ENCODE measurements at places on chromosomes 3 and 15.

DNA sequence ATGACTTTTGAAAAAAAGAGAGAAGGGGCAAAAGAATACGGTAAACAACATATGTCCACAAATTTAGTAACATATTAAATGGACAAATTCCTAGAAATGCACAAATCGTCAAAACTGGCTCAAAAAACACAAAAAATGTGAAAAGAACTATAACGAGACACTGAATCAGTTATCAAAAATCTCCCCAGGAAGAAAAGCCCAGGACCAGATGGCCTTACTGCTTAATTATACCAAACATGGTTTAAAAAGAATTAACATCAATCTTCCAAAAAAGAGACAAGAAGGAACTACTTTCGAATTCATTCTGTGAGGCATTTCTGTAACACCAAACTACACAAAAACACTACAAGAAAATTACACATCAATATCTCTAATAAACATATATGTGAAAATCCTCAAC lies 117.4 kb downstream of the STAG1 start:
- DNase-seq = no peak

DNA sequence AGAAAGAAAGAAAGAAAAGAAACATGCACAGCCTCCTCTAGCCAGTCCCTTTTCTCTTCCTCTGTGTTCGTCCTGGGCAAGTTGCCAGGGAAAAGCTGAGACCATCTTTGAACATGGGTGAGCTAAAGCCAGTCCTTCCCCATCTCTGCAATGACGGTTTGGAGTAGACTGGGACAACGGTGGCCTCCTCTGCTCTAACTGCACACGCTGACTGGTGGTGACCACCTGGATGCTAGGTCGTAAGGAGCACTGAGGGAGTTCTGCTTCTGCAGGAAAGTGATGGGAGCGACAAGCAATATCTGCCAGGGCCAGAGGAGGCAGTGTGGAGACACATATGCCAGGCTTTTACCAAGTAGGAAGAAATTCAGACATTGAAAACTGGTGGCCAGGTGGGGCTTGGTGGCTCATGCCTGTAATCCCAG lies 111.7 kb downstream of the NUP210 start:
- DNase-seq = no peak

- no peak for DNase-seq
Observed at GRCh38 chr15:95937128-95937528, 393.4 kb upstream of the NR2F2 start.

DNA sequence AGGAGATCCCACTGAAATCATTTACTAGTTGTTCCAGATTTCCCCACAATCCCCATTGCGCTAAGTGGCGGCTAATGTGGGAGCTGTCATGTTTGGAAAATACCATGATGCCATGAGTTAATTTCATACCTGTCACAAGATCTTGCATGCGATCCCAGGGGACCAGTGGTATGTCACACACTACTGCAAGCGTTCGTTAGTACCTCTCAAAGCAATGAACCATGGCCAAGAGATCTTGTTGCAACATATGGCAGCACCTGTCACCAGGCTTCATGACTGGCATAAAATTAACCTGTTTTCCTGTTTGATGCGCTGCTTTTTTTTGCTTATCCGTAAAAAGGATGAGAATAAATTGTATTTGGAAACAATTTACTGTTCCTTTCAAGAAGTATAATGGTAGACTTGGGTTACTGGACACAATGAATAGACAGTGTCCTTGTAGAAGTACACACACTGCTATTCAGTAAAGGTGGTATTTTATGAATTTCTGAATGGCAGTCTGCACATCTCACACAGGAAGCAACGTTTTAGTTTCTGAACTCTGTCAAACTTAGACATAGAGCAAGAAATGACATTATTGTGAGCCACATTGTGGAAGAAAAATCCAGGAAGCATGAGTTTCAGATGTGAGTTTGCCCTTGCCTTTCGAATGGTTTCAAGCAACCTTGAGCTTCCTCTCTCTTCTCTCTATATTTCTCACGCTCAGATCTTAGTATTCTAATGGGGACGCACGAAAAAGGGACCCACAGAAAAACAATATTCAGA lies 81.9 kb downstream of the CHL1 start:
- no peak for DNase-seq

DNA sequence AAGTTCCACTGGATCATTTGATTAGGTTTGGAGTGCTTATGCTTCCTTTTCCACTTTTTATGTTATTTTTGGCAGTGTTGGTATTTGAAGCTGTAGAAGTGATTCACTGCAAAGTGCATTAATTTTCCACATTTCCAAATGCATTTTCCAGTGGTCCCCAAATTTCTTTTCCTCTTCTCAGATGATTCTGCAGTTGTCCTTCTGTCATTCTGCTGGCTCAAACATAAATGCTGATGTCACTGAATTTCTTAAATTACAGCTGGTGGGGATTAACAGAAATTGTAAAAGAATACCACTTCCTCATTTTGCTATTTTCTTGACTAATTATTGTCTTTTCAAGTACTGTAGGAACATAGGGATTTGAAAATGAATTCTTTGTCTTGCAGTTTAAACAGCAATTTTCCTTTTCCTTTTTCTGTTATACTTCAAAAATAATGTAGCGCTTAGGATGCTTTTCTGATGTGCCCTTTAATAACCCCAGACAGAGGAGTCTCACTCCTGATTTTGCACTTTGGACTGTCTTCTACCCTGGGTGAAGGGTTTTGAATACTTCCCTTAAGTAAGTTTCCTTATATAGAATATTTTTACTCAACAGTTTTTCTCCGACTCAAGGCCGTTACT lies 25.0 kb downstream of the MITF start:
- DNase-seq = no peak

DNA sequence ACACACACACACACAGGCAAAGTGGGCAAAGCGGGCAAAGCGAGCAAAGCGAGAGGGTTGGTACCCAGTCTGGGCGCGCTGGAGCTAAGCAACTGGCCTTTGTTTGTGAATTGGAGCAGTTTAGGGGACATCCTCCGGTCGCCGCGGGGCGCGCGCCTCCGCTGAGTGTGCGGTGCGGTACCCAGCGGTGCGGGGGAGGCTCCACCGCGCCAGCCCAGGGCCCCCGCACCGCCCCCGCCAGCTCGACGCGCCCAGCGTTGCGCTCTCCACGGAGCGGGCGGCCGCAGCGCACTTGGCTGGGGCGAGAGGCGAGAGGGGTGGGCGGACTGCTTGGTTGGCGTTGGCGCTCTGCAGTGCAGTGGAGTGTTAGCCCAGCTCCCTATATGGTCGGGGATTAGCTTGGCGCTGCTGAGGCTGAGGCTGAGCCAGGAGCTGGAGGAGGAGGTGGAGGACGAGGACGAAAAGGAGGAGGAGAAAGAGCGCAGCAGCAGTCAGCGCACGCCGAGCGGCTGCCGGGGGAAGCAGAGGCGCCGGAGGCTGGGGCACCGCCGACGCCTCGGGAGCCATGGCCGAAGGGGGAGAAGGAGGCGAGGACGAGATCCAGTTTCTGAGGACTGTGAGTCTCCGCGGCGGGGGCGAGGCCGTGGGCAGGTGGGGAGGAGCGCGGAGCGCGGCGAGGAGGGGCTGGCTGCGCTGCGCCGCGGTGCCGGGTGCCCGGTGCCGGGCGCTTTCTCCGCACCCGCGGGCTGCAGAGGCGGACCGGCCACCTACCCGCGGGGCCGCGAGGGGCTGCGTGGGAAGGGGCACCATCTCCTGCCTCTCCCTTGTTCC lies at the start of gene RYR3:
RYR3 (plus strand) TSS at position 487 of the 831 bp plus-strand sequence; CDS start at position 566, 79 bp downstream.
- DNase-seq = no peak

DNA sequence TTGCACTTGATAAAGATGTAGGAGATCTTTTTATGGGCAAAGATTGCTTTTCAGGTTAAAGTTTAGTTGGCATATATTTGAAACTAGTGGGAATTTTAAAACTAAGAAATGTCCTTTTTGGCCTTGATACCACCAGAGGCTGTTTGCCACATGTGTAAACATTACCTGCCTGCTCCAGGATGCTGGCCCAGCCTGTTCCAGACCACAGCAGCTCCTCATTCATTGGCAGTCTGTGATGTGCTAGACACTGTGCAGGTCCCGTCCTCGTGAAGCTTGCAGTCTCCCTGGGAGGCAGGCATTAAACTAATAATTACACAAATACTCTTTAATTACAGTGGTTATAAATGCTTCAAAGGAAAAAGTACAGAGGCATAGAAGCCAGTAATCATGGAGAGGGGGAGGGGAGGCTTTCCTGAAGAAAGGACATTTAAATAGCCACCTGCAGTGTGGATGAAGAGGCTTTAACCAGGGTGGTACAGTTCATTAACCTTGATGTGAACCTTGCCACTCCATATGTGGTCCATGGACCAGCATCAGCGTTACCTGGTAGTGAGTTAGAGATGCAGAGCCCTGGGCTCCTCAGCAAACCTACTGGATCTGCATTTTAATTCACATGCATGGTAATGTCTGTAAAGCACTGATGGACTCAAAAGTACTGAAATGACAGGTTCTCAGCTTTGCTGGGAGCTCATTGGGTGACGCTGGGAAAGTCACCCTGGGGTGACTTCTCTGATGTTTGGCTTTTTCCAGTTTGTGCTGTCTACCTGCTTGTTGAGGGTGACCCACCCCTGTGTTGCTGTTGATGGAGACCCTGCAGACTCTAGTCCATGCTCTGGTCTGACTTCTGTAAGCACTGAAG lies 5.3 kb downstream of the ZNF710 start:
- no peak for DNase-seq

- no peak for DNase-seq
Observed at GRCh38 chr15:63156755-63157117, 541 bp downstream of the RPS27L start.

All from activated CD4-positive, alpha-beta T cell treated with anti-CD3 and anti-CD28 coated beads, Interleukin-2, amount 50 U/mL, for 24 hours (primary cell).